ENCODE measurements at places on chromosomes 16 and 17.

- no peak for DNase-seq
- no peaks in the 10 kb centered on the region for H3K36me3 ChIP-seq
- no peak overlapping the region for H3K27ac ChIP-seq
- no peak overlapping the region for H3K4me3 ChIP-seq
These were observed 6.3 kb downstream of the TBC1D16 start for GRCh38 chr17:80029258-80029974.

GRCh38 chr17:31413874-31414549, 22.5 kb downstream of the RAB11FIP4 start:
- no peak overlapping the region for H3K27ac ChIP-seq
- H3K27me3 ChIP-seq = no peaks in the 10 kb centered on the region
- H3K4me3 ChIP-seq = no peak overlapping the region

- H3K36me3 ChIP-seq = no peaks in the 10 kb centered on the region
- no peak overlapping the region for H3K27ac ChIP-seq
These were observed 10.1 kb downstream of the LITAF start for GRCh38 chr16:11576427-11577289.

GRCh38 chr17:80474231-80474960, 2.0 kb downstream of the NPTX1 start:
- peaks cover 39% of the 10 kb centered on the region for H3K27me3 ChIP-seq
- H3K4me1 ChIP-seq = peaks cover 28% of the 10 kb centered on the region
- H3K4me3 ChIP-seq = no peak overlapping the region
- no peak overlapping the region for H3K27ac ChIP-seq
- H3K36me3 ChIP-seq = no peaks in the 10 kb centered on the region
- no peak for DNase-seq

DNA sequence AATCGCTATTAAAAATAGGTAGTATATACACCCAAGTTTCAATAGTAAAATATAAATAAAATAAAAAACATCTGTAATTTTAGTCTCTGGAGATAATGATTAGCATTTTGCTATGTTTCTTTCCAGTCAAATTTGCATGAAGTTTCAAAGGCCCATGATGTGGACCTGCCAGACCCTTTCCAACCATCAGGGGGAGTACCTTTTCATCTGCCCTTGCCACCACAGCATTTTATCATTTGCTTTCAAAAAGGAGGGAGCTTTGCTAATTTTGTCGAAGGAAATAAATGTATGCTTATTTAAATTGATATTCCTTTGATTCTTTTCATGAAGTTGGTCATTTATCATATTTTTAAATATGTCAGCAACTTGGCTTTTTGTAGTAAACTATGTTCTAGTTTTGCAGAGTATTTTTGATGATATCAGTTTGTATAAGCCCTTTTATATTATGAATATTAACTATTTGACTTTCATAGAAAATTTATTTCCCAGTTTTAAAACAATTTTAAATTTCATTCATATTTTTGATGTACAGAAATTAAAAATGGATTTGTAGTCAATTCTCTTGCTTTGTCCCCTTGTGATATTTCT, 115.2 kb upstream of the NETO2 start:
- no peaks in the 10 kb centered on the region for H3K27me3 ChIP-seq
- no peaks in the 10 kb centered on the region for H3K4me1 ChIP-seq
- peaks cover 9% of the 10 kb centered on the region for H3K36me3 ChIP-seq
- H3K27ac ChIP-seq = no peak overlapping the region
- DNase-seq = no peak

- DNase-seq = no peak
- H3K27ac ChIP-seq = no peak overlapping the region
- no peaks in the 10 kb centered on the region for H3K4me1 ChIP-seq
- H3K4me3 ChIP-seq = no peak overlapping the region
These were observed 5.2 kb upstream of the ECI1 start for GRCh38 chr16:2256531-2257140.

- H3K36me3 ChIP-seq = no peaks in the 10 kb centered on the region
- no peaks in the 10 kb centered on the region for H3K4me1 ChIP-seq
- no peak overlapping the region for H3K4me3 ChIP-seq
- H3K27ac ChIP-seq = no peak overlapping the region
- DNase-seq = no peak
- H3K27me3 ChIP-seq = no peaks in the 10 kb centered on the region
These were observed 8.4 kb downstream of the RSPRY1 start for GRCh38 chr16:57194512-57194911.

DNA sequence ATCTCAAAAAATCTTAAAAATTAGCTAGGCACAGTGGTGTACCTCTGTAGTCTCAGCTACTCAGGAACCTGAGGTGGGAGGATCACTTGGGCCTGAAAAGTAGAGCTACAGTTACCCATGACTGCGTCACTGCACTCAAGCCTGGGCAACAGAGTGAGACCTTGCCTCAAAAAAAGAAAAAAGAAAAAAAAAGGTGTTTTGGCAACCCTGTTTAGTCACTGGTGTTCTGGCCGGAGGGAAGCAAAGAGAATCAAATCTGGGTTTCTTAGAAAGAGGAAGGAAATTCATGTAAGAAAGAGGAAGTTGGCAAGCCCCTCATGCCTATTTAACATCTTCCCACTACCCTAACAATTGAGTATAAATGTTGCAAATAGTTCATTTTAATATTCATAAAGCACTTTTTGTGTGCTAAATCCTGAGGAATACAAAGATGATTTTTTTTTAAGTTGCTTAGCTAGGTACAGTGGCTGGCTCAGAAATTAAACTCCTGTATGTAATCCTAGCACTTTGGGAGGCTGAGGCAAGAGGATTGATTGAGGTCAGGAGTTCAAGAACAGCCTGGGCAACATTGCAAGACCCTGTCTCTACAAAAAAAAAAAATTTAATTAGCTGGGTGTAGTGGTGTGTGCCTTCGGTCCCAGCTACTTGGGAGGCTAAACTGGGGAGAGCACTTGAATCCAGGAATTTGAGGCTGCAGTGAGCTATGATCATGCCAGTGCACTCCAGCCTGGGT, 6.5 kb upstream of the USP32 start:
- H3K4me3 ChIP-seq = no peak overlapping the region
- no peak for DNase-seq
- H3K4me1 ChIP-seq = peaks cover 10% of the 10 kb centered on the region
- H3K27ac ChIP-seq = no peak overlapping the region
- H3K36me3 ChIP-seq = no peaks in the 10 kb centered on the region
- H3K27me3 ChIP-seq = no peaks in the 10 kb centered on the region
